Right atrium auricular region (tissue), 2 donors: ENCODE measurements at places on chromosomes 4 and X. TPM values are rescaled to one million over a fixed set of nuclear protein-coding genes. Genes with fewer than 3 reads are reported as not detected.
A peak's percentile ranks its signal among the peaks of the same experiment; 100 is the strongest.

GRCh38 chrX:108019382-108019875, 25.4 kb upstream of the VSIG1 start:
- H3K36me3 ChIP-seq: no peaks in the 10 kb centered on the region
- no peaks in the 10 kb centered on the region for H3K27me3 ChIP-seq
- DNase-seq: no peak
- H3K4me1 ChIP-seq: no peaks in the 10 kb centered on the region

The PROM1 gene
- total RNA-seq: 5.2 TPM

The JAKMIP1 gene
- total RNA-seq: 0.59 TPM

- peak overlapping the region; percentile 7 for H3K4me3 ChIP-seq
- no peaks in the 10 kb centered on the region for H3K27me3 ChIP-seq
- DNase-seq: no peak
- H3K36me3 ChIP-seq: no peaks in the 10 kb centered on the region
- no peak overlapping the region for H3K27ac ChIP-seq
- H3K4me1 ChIP-seq: no peaks in the 10 kb centered on the region
Measured at GRCh38 chr4:18319431-18319830, 297.9 kb upstream of the LCORL start.

GRCh38 chr4:15436513-15436912, 8.7 kb downstream of the C1QTNF7 start:
- no peak for DNase-seq
- no peaks in the 10 kb centered on the region for H3K27me3 ChIP-seq
- no peak overlapping the region for H3K27ac ChIP-seq
- no peaks in the 10 kb centered on the region for H3K36me3 ChIP-seq
- H3K4me1 ChIP-seq: no peaks in the 10 kb centered on the region

GRCh38 chr4:47383829-47384427, 79.6 kb downstream of the COMMD8 start:
- no peak overlapping the region for H3K27ac ChIP-seq
- no peak for DNase-seq
- no peaks in the 10 kb centered on the region for H3K27me3 ChIP-seq

DNA sequence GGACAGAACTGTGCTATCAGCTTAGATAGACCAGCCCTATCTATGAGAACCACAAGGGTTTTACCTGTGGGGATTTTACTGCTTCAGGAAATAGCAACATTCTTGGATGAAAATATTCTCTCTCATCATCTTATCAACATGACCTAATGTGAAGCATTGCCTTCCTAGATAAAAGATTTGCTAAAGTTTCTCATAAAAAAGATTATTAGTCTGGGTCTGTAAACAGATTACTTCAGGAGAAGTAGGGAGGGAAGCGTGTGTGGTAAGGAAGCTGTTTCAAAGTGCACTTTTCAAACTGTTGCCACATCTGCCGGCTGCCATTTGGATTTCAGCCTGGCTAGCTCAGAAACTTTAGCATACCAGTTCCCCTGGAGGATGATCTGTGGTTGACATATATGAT, at the start of gene NOX1:
Gene NOX1 (minus strand): TSS at position 35 of the 400 bp plus-strand sequence. CDS start 220 bp downstream, outside the sequence.
- H3K27ac ChIP-seq: no peak within 1 kb of the TSS
- H3K4me1 ChIP-seq: no peaks in the 10 kb centered on the region
- DNase-seq: no peak
- no peaks in the 10 kb centered on the region for H3K27me3 ChIP-seq
- H3K4me3 ChIP-seq: no peak within 1 kb of the TSS

DNA sequence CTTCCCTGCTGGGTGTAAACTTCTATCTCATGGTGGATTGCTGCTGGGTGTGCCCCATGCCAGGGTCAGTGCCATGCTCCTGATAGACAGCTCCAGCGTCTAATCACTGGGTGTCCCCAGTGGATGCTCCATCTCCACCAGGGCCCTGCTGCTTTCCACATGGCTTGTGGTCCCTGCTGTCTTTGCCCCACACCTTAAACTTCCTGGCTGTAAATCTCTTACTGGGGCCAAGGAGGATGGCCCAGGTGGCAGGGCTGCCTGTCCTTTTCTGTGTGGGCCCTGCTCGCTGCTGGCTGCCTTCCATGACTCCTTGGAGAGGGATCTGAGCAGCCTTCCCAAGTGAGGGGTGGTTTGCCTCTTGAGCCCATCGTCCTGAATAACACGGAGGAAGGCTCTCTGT, 51.8 kb downstream of the RGS12 start:
- no peaks in the 10 kb centered on the region for H3K36me3 ChIP-seq
- peak; percentile 47 for DNase-seq
- H3K4me1 ChIP-seq: no peaks in the 10 kb centered on the region
- no peak overlapping the region for H3K27ac ChIP-seq
- no peak overlapping the region for H3K4me3 ChIP-seq
- H3K27me3 ChIP-seq: no peaks in the 10 kb centered on the region

- peak overlapping the region; percentile 81 for H3K4me3 ChIP-seq
- no peaks in the 10 kb centered on the region for H3K4me1 ChIP-seq
- peak overlapping the region; percentile 94 for H3K27ac ChIP-seq
- peak; percentile 65 for DNase-seq
- no peaks in the 10 kb centered on the region for H3K27me3 ChIP-seq
Measured at GRCh38 chr4:17577665-17578481, 875 bp downstream of the LAP3 start.

The PPP4R3C gene
- total RNA-seq: not detected

DNA sequence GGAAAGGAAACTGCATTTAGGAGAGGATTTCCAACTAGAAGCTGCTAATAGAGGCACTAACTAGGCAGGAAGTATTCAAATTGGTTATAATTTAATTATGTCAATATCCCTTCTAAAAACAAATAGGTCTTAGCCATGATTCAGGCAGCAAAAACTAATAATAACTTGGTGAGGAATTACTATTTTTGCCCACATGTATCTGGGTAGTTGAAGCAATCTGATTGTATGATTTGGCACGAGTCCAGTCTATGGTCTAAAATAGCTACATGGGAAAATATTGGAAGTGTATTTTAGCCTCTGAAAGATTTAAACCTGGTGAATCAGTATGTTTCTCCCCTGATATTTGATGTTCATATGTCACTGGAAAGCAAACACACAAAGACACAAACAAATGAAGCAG, 62.2 kb downstream of the MFAP3L start:
- DNase-seq: no peak
- no peaks in the 10 kb centered on the region for H3K27me3 ChIP-seq
- H3K27ac ChIP-seq: no peak overlapping the region

DNA sequence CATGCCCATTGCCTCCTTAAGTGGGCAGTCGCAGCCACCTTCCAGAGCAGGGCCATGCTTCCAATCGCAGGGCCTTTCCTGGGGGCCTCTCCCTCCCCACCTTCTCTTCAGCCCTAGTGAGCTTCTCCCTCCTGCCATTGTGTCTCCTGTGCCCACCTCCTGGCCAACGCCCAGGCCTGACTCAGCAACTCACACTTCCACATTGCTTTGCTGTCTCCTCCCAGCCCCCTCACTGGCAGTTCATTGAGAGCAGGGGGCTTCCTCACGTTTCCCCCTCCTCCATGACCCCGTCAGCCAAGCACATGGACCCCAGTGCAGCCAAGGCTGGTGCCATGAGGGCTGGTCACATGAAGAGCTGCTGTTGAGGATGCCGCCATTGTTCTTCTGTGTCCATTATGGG, 25.9 kb downstream of the HTRA3 start:
- H3K27ac ChIP-seq: no peak overlapping the region
- no peaks in the 10 kb centered on the region for H3K27me3 ChIP-seq
- no peak overlapping the region for H3K4me3 ChIP-seq

- peak overlapping the region; percentile 38 for H3K27ac ChIP-seq
- no peak for DNase-seq
- H3K4me3 ChIP-seq: no peak overlapping the region
- H3K4me1 ChIP-seq: peaks cover 30% of the 10 kb centered on the region
Measured at GRCh38 chr4:24858026-24858425, 54.8 kb downstream of the CCDC149 start.

DNA sequence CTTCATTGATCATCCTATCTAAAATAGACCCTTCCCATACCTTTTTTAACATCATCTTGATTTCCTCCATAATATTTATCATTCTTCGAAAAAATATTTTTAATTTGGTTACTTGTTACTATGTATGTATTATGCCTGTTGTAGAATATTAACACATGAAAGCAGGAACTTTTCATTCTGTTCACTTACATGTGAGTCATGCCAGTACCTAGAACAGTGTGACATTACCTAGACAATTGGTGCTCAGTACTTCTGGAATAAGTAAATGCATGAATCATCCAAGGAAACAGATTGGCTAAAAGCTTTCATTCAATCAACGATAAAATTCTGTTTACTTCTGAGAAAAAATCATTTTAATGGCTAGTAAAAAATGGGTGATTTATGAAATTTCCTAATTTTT, 76.4 kb downstream of the CXXC4 start:
- H3K4me3 ChIP-seq: no peak overlapping the region
- H3K27me3 ChIP-seq: no peaks in the 10 kb centered on the region
- no peaks in the 10 kb centered on the region for H3K36me3 ChIP-seq
- no peaks in the 10 kb centered on the region for H3K4me1 ChIP-seq
- H3K27ac ChIP-seq: no peak overlapping the region

The GPC3 gene
- 18.6 TPM for total RNA-seq

The SLITRK4 gene
- 1.3 TPM for total RNA-seq

DNA sequence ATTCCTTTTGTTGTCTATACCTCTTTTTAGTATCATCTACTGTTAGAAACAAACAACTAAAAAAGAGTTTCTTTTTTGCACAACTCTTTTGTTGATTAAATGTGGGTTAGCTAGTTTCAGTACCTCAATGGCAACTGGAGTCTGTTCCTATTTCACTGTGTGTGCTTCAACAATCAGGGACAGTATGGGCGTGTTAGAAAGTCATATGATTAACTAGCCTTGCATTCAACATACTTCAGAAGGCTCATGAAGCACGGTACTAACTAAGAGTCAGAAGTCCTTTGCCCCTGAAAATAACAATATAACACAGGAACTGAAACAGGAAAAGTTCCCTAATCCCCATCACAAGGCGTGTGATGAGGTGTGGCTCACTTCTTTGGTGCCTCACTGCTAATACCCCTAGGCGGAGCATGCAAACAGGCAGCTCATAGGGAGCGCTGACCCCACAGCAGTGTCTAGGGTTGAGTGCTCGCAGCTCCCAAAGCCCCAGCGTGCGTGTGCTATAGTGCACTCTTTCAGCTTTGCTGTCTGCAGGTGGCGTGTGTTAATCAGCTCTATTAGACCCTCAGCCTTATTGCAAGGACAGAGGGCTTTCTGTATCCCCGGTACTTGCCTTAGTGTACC, 203.1 kb upstream of the NDST3 start:
- no peak overlapping the region for H3K4me3 ChIP-seq
- H3K27ac ChIP-seq: no peak overlapping the region
- no peaks in the 10 kb centered on the region for H3K36me3 ChIP-seq
- DNase-seq: no peak
- no peaks in the 10 kb centered on the region for H3K27me3 ChIP-seq
